ENCODE measurements at places on chromosomes 7 and 10.

DNA sequence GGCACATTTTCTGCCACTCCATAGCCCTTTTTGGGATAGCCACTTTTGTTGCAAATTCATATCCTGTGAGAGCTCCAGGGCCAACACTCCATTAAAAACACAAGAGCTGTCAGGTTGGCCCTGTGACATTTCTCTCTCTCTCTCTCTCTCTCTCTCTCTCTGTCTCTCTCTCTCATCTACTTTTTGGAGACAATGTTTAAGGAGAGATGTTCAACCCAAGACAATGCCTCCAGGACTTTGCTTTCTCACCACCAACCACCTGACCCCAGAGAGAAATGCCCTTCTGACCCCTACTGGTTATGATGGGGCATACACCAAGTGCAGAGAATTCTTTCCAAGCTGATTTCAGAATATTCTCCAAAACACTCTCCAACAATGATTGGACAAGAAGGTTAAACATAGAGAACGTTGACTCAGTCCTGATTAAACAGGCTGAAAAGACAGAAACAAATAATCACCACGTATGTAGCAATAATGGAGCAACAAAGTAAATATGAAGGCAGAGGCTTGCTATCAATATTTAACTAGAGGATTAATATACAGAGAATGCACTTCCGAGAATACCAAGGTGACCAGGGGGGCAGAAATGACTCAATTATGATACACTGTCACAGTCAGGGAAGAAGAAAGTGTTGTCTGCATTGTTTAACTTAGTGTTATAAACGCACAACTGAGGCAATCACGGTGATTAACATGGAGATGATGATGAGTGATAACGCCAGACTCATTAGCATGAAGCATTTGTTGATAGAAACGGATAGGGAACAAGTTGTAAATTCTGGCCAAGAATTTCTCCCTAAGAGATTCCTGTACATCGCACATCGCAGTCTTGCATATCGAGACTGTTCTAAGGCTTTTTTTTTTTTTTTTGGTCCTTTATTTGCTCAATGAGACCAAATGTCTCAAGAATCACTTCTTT, 178.5 kb downstream of the NRP1 start:
- peak; percentile 55 for DNase-seq

DNA sequence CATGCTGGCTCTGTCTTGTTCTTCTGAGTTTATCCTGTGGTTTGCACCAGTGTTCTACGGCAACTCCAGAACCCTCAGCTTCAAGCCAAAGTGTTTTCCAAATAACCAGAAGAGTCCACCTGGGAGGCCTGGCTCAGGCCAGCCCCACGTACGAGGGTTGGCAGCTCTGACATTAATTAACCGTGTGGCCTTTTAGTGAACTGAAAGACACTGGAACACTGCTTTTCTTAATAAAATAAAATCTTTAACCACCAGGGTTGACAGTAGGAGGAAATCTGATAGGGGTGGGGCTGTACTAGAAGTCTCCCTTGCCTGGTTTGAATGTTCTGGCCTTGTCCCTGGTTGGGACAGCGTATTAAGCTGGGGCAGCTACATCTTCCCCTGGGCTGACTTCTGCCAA, 64.9 kb downstream of the SYPL1 start:
- no peak for DNase-seq

- no peak for DNase-seq
Observed at GRCh38 chr7:135253851-135254771, 20.5 kb downstream of the STRA8 start.

GRCh38 chr7:46759711-46760480, 822.0 kb downstream of the TNS3 start:
- no peak for DNase-seq

DNA sequence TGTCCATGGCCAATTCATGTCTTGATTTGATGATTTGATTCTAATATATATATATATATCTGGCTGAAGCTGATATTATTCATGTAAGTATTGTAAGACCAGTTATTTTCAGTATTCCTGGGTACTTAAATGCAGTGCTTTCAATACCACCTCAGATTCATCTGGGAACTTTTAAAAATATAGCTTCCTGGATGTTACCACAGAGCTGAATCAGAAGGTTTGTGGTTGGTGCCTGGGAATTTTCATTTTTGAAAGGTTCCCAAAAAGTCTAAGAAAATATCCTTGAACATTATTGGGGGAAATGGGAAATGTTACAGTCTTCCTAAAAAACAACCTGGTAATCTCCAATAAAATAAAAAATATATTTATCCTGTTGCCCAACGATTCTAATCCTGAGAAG, 10.7 kb upstream of the PPP3CB start:
- no peak for DNase-seq
